ENCODE measurements at places on chromosomes 2 and 18.

GRCh38 chr2:17607379-17607778 is 66.9 kb downstream of the VSNL1 start:
- no peak for DNase-seq

DNA sequence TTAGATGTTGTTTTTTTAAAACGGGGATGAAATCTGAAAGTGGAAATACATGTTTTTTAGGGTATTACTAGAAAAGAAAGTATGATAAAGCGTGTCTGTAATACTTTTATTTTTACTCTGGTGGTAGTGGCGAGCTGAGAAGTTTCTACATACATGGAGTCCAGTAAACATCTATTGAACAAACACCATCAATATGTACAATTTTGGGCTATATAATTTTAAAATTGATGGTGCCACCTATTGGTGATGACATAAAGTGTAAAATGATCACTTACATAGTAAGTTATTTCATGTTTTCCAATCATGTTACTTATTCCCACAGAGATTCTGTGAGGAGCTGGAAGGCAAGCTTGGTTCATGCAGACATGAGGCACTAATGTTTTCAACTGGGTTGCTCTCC is 31.5 kb upstream of the NFE2L2 start:
- no peak for DNase-seq

DNA sequence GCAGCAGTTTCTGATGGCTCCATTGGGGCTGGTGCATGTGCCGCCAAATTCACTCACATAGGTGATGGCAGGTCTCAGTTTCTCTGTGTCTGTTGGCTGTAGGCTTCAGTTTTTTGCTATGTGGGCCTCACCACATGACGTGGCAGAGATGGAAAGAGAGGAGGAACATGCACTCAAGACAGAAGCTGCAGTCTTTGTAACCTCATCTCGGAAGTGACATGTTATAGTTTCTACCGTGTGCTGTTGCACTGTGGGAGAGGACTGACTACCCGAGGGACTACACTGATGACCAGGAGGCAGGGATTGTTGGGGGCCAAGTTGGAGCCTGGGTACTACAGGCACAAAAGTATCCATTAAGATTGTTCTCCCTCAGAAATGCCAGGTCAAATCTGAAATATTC is 9.2 kb upstream of the CNRIP1 start:
- no peak for DNase-seq

- no peak for DNase-seq
These were observed 595.5 kb upstream of the ID2 start for GRCh38 chr2:8086357-8086756.

DNA sequence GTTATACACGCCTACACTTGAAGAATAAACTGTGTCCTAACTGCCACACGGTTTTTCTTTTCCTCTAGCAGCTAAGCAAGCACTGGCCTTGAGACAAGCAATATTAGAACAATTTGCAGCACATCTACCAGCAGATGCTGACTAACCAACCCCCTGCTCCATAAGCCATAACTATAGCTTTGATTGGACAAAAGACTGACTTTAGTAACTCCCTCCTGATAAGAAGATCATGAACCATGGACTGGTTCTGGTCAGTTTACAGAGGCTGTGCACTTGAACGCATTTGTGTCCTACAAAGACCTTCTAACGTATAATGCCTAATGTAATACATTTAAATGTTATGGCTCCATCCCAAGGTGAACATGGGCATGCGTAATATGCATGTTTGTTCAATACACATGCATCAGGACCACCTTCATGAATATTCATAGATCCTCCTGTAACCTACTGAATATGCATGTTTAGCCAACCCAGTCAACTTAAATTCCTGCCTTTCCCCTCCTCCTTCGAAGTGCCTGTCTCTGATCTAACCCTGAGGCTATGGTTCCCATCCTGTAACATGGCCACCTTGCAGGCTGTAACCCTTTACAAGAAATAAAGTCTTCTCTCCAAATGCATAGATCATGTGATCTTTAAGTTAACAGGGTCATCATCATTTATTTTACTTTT is 26.5 kb downstream of the SLC4A5 start:
- no peak for DNase-seq

DNA sequence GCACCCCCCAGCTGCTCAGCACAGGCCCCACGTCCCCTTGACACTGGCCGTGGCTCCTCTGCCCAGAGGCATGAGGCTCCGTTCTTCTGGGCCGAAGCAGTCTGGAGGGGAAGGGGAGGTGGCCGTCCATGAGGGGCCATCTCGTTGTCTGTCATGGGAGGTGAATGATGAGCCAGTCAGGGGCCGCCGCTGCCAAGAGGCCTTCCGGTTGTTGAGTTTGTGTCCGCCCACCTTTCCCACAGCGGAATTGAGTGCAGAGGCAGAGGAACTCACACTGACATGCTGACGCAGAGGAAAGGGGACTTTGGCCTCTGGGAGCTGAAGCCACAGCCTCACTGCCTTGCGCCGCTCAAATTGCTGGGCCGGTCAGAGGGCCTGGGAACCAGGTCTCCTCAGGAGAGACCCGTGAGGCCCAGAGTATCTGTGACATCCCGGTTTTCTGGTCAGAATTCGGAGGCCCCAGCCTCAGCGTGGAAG is 268.4 kb downstream of the ATAD2B start:
- peak; percentile 51 for DNase-seq

- DNase-seq = no peak
These were observed 114.7 kb upstream of the RAB6C start for GRCh38 chr2:129864719-129865118.

GRCh38 chr18:70663141-70663540 is 374.3 kb downstream of the SOCS6 start:
- no peak for DNase-seq

DNA sequence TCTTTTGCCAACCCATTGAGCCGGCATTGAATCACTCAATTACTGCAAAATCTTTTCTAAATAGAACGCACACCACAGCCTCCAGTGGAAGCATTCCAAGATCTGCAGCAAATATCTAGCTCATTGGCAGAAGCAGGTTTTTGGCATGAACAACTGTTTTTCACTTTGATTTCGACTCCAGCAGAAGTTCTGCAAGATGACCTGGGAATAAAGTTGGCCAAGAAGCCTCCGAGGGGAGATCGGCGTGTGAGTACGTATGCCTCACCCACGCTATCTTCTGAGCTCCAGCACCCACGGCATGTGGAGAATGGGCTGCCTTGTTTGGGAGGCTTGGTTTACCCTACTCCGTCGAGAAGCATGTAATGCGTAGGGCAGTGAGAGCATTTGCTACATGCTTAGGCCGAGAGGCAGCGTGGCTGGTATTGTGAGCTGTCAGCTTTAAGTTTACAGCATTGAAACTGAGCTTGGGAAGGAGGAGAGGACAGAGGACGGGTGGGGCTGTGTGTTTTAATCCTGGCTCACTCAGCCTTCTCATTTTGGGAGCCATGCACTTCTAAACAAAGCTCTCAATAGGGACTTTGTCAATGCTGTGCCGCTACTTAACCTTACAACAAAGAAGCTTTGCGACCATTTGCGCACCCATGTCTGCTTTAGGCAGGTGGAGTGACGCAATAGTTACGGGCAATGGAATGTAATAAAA is 10.5 kb downstream of the PCARE start:
- no peak for DNase-seq

- no peak for DNase-seq
These were observed 17.2 kb downstream of the LAPTM4A start for GRCh38 chr2:20034218-20034617.

GRCh38 chr18:13563390-13563805 is 163.0 kb downstream of the FAM210A start:
- DNase-seq = no peak

- no peak for DNase-seq
These were observed 342.7 kb upstream of the CHST9 start for GRCh38 chr18:27527856-27528255.

- DNase-seq = no peak
These were observed 13.1 kb upstream of the CETN1 start for GRCh38 chr18:567122-567521.

GRCh38 chr2:128108166-128108565 is 17.2 kb downstream of the UGGT1 start:
- DNase-seq = no peak

DNA sequence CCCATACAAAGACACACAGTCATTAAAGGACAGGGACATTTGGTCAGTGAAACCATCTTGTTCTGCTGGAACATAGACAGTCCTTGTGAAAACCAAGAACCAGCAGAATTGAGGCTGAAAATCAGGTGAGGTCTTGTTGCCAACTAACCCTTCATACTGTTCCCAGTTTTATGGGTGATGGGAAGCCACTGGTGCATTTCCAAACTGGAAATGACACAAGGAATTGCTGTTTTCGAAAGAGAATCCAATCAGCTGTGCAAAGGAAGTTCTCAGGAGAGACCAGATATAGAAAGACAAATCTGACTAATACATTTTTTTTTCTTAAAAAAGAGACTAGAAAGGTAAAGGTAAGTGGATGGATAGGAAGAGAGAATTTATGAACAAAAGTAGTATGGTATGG is 948.2 kb downstream of the TSN start:
- DNase-seq = no peak

- DNase-seq = no peak
These were observed 128.1 kb upstream of the MYCN start for GRCh38 chr2:15812187-15812780.

GRCh38 chr18:75504469-75504868 is 77.0 kb upstream of the SMIM21 start:
- no peak for DNase-seq

- DNase-seq = peak; percentile 7
These were observed 64.1 kb upstream of the GPC1 start for GRCh38 chr2:240371129-240372000.

GRCh38 chr2:127418300-127419111 is at the start of gene PROC:
PROC (plus strand) TSS chr2:127418427; CDS start chr2:127419943, 1,516 bp downstream.
- DNase-seq = no peak

All from heart right ventricle (tissue), 16 donors.